ENCODE measurements at places on chromosomes 11 and 22. TPM values are rescaled to one million over a fixed set of nuclear protein-coding genes. Genes with fewer than 3 reads are reported as not detected.

ZDHHC24 gene
- 13.5 TPM for total RNA-seq

SPINDOC gene
- total RNA-seq = 48.3 TPM

PNPLA3 gene
- 10.8 TPM for total RNA-seq

SAAL1 gene
- total RNA-seq = 13.1 TPM

- H3K4me1 ChIP-seq = no peaks in the 10 kb centered on the region
- H3K27ac ChIP-seq = no peak overlapping the region
- peaks cover 76% of the 10 kb centered on the region for H3K27me3 ChIP-seq
- no peak for DNase-seq
- no peak overlapping the region for H3K4me3 ChIP-seq
Measured at GRCh38 chr11:43557553-43558110, 122.9 kb upstream of the HSD17B12 start.

- peak; percentile 52 for DNase-seq
- no peak overlapping the region for H3K27ac ChIP-seq
- no peak overlapping the region for H3K4me3 ChIP-seq
Measured at GRCh38 chr11:69131644-69132300, 24.0 kb upstream of the SMIM38 start.

- H3K27ac ChIP-seq = no peak overlapping the region
- no peak overlapping the region for H3K4me3 ChIP-seq
- H3K36me3 ChIP-seq = no peaks in the 10 kb centered on the region
- DNase-seq = no peak
- H3K27me3 ChIP-seq = peaks cover 5% of the 10 kb centered on the region
Measured at GRCh38 chr11:61911701-61912529, 5.5 kb downstream of the RAB3IL1 start.

DNA sequence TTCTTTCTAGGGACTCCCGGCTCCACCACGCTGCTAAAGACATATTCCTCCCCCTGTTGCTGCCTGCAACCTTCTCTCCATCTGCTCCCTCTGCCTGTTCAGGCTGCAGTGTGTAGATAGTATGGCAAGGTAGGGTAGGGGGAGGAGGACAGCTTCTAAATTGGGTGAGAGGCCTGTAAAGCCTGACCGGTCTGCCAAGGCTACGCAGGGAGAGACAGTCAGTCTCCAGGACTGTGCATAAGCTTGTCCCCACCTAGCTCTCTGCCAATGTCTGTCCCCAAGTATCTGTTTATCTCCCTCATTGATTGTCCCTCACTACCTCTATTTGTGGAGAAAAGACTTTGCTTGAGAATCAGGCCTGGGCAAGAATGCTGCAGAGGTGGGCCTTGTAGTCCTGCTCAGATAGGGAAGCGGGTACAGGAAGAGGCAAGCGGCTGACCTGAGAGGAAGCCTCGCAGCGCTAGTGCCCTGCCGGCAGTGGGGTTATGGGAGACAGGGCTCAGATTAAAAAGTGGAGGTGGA is 871 bp upstream of the SEZ6L start:
- no peak overlapping the region for H3K4me3 ChIP-seq
- DNase-seq = no peak
- H3K36me3 ChIP-seq = no peaks in the 10 kb centered on the region
- H3K27me3 ChIP-seq = peaks cover 31% of the 10 kb centered on the region
- H3K27ac ChIP-seq = no peak overlapping the region
- H3K4me1 ChIP-seq = no peaks in the 10 kb centered on the region

GRCh38 chr11:9568854-9569587 is 4.4 kb upstream of the WEE1 start:
- H3K4me1 ChIP-seq = peaks cover 47% of the 10 kb centered on the region
- DNase-seq = peak; percentile 91
- no peaks in the 10 kb centered on the region for H3K36me3 ChIP-seq
- H3K27me3 ChIP-seq = no peaks in the 10 kb centered on the region
- H3K4me3 ChIP-seq = peak overlapping the region; percentile 35
- H3K27ac ChIP-seq = peak overlapping the region; percentile 99

- no peak overlapping the region for H3K4me3 ChIP-seq
- H3K27me3 ChIP-seq = no peaks in the 10 kb centered on the region
- H3K27ac ChIP-seq = no peak overlapping the region
- peaks cover 53% of the 10 kb centered on the region for H3K4me1 ChIP-seq
Measured at GRCh38 chr11:128718064-128718463, 24.2 kb downstream of the FLI1 start.

DNA sequence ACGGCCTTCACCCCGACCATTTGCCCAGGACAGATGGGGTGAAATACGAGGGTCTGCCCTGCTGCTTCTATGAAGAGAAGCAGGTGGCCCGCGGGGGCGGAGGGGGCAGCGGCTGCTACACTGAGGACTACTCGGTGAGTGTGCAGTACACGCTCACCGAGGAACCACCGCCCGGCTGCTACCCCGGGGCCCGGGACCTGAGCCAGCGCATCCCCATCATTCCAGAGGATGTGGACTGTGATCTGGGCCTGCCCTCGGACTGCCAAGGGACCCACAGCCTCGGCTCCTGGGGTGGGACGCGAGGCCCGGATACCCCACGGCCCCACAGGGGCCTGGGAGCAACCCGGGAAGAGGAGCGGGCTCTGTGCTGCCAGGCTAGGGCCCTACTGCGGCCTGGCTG is 11.2 kb downstream of the C22orf31 start:
- no peaks in the 10 kb centered on the region for H3K4me1 ChIP-seq
- H3K36me3 ChIP-seq = no peaks in the 10 kb centered on the region
- H3K27ac ChIP-seq = no peak overlapping the region

- no peak for DNase-seq
- H3K27me3 ChIP-seq = peaks cover 2% of the 10 kb centered on the region
- H3K4me1 ChIP-seq = no peaks in the 10 kb centered on the region
- no peak overlapping the region for H3K4me3 ChIP-seq
- H3K27ac ChIP-seq = no peak overlapping the region
Measured at GRCh38 chr22:19634226-19634975, 79.9 kb upstream of the SEPTIN5 start.

DNA sequence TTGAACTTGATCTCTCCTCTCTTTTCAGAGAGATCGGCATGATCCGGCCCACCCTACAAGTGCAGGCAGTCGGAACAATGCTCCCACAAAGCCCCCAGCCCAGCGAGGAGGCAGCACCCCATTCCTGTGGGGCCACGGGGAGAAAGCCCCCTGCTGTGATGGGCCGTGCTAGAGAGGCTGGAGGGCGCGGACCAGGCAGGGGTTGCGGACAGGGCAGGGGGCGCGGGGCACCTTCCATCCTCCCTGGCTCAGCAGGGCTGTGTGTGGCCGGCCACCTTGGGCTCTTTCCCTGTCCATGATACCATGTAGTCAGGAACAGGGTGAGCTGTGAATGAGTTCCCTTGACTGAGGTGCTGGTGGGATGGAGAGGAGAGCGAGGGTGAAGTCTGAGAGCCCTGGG is 379.8 kb downstream of the BRD1 start:
- H3K27me3 ChIP-seq = peaks cover 2% of the 10 kb centered on the region
- H3K4me3 ChIP-seq = no peak overlapping the region
- H3K36me3 ChIP-seq = no peaks in the 10 kb centered on the region
- H3K4me1 ChIP-seq = no peaks in the 10 kb centered on the region
- H3K27ac ChIP-seq = no peak overlapping the region
- DNase-seq = no peak

DNA sequence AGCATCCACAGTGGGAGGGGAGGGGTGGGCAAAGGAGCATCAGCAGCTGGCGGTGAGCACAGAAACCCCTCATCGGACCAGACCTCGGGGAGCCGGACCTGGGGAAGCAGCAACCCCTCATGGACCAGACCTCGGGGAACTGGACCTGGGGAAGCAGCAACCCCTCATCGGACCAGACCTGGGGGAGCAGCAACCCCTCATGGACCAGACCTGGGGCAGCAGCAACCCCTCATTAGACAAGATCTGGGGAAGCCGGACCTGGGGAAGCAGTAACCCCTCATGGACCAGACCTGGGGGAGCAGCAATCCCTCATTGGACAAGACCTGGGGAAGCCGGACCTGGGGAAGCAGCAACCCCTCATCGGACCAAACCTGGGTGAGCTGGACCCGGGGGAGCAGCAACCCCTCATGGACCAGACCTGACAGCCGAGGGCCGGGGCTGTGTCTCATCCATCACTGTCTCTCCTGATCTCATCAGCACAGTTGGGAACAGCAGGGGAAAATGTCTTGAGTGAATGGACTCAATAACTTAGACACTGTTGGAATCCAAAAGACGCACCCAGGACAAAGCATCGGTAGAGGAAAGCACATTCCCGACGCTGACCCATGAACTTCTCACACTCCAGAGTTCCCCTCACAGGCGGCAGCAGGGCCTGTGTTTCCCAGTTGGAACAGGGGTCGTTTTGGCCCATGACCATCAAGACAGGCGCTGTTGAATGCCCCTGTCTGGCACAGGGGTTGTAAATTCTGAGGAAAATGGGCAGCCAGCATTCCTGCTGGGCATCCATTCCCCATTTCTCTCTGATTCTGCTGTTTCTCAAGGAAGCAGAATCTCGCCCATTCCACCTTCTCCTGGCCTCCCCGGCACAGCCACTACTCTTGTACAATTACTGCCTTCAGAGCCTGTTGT is 1494.6 kb downstream of the TBC1D22A start:
- H3K4me1 ChIP-seq = no peaks in the 10 kb centered on the region
- no peak overlapping the region for H3K27ac ChIP-seq
- no peaks in the 10 kb centered on the region for H3K36me3 ChIP-seq

DNA sequence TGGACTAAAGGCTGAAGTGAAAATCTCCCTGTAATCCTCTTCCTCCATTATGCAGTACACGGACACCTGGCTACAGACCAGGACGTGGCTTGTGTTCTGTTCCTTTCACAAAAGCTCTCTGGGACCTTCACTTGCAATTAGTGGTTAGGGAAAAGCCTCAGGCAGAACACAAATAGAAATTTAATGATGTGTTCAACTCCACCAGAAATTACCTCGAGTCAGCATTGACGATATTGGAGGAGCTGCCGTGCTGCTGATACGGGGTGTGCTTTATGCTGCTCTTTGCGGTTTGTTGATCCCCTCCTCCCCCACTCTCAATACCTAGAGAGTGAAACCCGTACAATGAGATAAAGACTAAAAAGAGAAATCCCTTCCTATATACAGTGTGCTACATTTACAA is 48.9 kb downstream of the POLD3 start:
- peaks cover 7% of the 10 kb centered on the region for H3K36me3 ChIP-seq
- H3K27me3 ChIP-seq = no peaks in the 10 kb centered on the region
- no peak overlapping the region for H3K27ac ChIP-seq
- no peak for DNase-seq
- H3K4me3 ChIP-seq = no peak overlapping the region

GRCh38 chr22:46077669-46078099 is 72.6 kb upstream of the PPARA start:
- DNase-seq = no peak
- peaks cover 45% of the 10 kb centered on the region for H3K4me1 ChIP-seq
- peak overlapping the region; percentile 90 for H3K27ac ChIP-seq
- peaks cover 19% of the 10 kb centered on the region for H3K36me3 ChIP-seq
- H3K4me3 ChIP-seq = peak overlapping the region; percentile 99

DNA sequence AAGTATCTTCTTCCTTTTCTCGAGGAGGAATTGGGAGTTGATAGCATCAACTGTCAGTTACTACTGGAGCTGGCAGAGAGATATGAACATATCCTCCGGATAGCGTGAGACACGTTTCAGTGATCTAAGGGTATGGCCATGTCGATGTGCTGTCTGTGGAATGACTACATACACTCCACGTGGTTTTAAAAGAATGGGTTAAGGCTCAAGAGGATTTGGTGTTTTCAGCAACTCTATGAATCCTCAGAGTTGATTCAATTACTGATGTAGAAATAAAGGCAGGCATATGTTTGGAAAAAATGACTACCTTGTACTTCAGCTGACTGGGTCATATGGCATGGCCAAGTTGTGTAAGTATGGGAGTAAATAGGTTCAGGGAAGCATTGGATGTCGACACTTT is 22.9 kb downstream of the MMP13 start:
- no peak for DNase-seq
- H3K4me3 ChIP-seq = no peak overlapping the region
- H3K36me3 ChIP-seq = no peaks in the 10 kb centered on the region

DNA sequence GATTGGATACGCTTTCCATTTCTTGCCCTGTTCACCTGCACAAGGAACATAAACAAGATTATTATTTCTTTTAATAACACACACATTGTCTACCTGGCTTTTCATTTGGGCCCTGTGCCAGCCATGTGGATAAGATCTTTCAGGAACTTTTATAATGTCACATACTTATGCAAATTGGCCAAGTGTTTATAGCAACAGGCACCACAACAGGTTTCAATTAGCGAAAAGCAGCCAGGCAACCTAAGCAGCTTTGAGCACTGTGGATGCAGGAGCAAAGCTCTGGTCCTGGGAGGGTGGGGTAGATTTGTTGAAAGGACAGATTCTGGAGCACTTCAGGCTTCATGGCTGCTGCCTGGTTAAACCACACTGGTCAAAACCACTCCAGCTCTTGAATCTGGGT is 217.4 kb downstream of the BARX2 start:
- no peak overlapping the region for H3K4me3 ChIP-seq
- H3K36me3 ChIP-seq = no peaks in the 10 kb centered on the region
- DNase-seq = no peak
- peaks cover 4% of the 10 kb centered on the region for H3K27me3 ChIP-seq
- no peak overlapping the region for H3K27ac ChIP-seq
- H3K4me1 ChIP-seq = no peaks in the 10 kb centered on the region

DNA sequence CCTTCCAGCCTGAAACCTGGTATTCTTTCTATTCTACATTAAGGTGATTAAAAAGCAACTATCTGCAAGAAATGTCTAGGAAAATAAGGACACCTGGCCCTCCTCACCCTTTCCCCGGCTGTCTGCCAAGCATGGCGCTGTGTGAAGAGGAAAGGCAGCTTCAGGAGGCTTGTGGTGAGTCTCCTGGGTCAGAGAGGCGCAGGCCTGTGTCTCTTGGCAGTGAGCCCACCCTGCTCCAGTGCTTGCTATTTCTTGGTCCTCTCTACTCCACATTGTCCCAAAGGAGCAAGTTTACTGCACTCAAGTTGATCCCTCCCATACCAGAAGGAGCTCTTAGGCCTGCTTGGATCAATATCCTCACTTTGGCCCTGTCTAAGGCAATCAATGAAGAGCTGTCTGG is 520.7 kb upstream of the B3GAT1 start:
- H3K27me3 ChIP-seq = no peaks in the 10 kb centered on the region
- no peaks in the 10 kb centered on the region for H3K36me3 ChIP-seq
- H3K4me1 ChIP-seq = no peaks in the 10 kb centered on the region
- DNase-seq = no peak
- H3K4me3 ChIP-seq = no peak overlapping the region

- peaks cover 4% of the 10 kb centered on the region for H3K27me3 ChIP-seq
- DNase-seq = no peak
- no peaks in the 10 kb centered on the region for H3K36me3 ChIP-seq
- no peak overlapping the region for H3K27ac ChIP-seq
Measured at GRCh38 chr11:83671289-83671688, 385.1 kb upstream of the CCDC90B start.

DNA sequence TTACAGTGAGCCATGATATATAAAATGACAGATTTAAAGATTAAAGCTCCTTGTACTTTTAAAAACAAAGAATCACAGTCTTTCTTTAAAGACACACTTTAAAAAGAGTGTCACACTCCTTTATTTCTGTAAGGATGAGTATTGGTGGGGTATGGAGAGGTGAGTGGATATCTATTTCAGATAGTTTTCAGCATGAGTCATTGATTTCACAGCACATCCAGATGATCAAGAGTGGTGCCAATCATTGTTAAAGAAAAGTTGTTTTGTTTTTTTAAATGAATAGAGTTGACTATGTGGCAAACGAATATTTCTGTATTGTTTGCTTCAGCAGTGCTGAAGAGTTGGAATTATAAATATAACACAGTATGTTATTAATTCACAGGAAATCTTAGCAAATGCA is 52.5 kb downstream of the FAR1 start:
- no peak for DNase-seq
- no peaks in the 10 kb centered on the region for H3K27me3 ChIP-seq
- H3K36me3 ChIP-seq = peaks cover 21% of the 10 kb centered on the region
- no peak overlapping the region for H3K4me3 ChIP-seq
- peaks cover 12% of the 10 kb centered on the region for H3K4me1 ChIP-seq

Data from astrocyte (in vitro differentiated cells and primary cell).